ENCODE measurements at places on chromosomes 4 and X.
A peak's percentile ranks its signal among the peaks of the same experiment; 100 is the strongest.

DNA sequence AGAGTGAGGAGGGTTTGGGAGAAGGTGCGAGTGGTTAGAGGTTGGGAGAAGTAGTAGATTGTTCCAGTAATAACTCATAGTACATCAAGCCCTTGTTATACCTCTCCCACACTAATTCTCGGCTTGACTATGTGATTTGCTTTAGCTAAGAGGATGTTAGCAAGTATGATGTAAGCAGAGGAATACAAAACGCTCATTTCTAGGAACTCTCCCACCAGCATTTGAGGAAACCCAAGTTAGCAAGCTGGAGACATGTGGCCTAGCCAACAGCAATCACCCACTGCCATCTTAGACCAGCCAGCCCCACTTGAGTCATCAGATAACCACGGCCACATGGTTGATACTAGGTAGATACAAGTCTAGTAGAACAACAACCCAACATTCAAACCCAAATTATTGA, 14.2 kb downstream of the FTHL17 start:
- no peak for DNase-seq

DNA sequence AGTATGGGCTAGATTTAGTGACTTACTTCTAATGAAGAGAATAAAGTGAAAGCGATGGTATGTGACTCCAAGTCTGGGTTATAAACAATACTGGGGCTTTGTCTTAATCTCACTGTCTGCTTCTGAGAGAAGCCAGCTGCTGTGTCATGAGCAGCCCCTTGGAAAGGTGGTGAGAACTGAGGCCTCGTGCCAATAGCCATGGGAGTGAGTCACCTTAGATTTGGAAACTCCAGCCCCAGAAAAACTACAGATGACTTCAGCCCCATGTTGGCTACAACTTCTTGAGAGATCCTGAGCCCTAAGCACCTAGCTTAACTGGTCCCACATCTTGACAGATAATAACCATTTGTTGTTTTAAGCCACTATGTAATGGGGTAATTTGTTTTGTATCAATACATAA, 77.6 kb downstream of the CWH43 start:
- DNase-seq, result no peak

- DNase-seq, result peak; percentile 75
These were observed 214.0 kb downstream of the CAMK2D start for GRCh38 chr4:113547487-113548042.

DNA sequence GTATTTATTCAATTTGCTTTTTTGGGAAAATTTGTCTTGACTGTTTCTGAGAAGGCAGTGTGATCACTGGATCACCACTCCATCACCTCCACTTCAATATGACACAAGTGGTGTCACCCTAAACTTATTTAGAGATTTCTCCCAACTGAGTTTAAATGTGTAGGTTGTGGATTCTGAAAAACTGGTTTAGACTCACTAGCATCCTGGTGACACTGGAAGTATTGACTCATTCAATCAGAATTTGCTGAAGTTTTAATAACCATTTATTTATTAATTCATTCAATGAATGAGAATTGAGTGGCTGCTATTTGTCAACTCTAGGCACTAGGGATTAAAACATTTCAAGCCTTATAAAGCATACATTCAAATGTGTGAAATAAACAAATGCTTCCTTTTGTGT, 819.1 kb upstream of the EPHA5 start:
- no peak for DNase-seq

GRCh38 chr4:15677507-15677988, 4.1 kb upstream of the FAM200B start:
- DNase-seq, result no peak

DNA sequence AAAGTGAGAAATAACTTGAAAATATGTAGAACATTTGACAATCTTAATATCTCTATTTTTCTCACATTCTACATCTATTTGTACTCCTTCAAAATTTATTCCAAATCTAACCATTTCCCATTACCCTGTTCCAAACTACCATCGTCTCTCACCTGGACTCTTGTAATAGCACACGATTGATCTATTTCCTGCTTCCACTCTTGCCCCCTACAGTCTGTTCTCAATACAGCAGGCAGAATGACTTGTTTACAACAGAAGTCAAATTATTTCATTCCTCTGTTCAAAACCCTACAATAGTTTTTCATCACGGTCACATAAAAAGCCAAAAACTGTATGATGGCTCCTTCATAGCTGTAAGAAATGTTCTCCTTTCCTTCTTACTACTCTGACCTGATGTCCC, 21.1 kb upstream of the LUZP4 start:
- DNase-seq, result no peak

GRCh38 chrX:124268099-124268498, 64.4 kb upstream of the TEX13D start:
- DNase-seq, result no peak

DNA sequence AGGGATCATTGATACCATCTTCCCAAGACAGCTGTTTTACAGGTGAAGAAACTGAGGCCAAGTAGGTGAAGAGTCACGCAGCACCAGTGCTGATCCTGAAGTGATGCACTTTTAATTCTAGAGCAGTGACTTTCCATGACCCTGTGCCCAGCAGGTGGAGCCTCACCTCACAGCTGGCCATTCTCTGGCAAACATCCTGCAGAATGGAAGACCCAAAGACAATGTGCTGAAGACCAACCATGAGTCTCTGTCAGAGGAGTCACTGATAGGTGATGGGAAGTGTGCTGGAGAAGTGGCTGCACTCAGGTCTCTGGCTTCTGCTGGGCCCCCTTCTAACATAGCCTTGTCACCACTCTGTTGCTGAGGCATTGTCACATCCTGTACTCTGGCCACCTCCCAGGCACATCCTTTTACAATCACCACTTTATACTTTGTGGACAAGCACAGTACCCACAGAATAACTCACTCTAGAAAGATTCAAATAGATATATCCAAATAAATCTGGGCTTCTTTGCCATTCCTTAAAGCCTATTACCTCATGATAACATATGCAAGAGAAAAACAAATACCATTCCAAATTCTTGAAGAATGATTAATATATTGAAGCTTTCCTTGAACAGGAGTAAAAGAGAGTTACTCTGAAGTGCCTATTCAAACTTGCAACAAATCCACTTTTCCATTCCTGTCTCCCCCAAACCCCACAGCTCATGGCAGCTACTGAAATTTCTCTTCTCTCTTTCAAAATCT, 64.1 kb upstream of the SCOC start:
- no peak for DNase-seq

DNA sequence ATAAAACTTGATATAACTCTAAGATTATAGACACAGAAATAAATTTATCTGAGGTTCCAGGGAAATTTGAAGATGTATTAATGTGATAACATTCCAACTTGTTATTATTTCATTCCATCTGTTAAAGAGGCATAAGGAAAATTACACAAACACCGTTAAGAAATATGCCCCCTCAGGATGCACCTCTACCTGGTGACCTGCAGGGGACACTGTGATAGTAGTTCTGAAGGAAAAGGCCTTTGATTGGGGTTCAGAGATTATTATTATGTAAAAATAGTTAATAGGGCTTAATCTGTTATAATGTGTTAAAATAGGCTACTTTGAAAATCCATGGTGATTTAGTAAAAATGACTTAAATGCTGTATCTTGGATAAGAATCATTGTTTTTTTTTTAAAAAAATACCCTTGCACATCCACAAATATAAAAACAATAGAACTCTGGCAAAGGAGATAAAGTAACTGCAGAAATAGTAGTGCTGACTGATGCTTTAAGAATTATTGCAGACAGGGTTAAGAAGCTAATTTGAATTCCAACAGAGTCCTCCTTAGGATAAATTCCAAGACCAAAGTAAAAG, 6.1 kb upstream of the ABRAXAS1 start:
- DNase-seq, result no peak

DNA sequence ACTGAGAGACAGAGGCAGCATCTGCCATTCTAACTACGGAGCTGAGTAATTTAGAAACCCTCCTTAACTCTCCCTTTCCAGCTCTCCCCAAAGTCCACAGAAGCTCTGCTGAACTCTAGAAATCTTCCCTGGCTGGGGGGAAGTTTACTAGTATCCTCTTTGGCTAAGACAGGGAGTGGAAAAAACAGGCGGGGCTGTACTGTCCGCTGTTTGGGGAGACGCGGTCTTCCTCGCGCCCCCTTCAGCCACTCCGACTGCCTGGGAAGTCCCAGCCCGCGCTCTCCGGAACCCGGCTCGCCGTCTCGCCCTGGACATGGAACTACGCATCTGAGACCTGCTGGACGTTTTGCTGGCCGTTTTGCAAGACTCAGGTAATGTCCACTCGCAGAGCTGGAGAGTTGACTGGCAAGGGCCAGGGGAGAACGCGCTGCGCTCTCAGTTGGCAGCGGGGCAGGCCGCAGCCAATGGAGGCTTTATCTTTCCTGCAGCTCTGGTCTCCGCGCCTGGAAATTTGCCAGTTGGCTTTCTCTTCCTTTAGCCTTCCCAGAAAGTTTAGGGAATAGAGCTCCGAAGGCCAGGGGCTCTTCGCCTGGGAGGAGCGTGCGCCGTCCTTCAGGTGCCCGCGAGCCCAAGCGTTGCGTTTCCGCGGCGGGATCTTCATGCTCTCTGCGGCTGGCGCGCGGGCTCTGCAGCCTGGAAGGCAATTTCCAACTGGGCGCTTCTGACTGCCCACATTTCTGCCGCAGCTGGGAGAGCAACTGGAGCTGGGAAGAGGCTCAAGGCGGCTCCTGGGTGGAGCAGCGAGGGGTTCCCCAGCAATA, 892 bp downstream of the IL1RAPL2 start:
- no peak for DNase-seq

DNA sequence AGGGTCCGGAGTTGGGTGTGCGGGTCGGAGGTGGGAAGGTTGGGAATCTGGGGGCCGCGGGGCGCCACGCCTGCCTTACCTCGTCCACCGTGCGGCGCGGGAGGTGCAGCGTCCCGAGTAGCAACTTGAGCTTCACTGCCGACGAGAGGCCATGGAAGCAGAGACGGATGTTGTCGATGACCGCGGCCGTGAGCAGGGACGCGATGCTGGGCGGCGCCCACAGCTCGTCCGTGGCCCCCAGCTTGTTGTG, 178 bp downstream of the NELFA start:
- DNase-seq, result no peak

DNA sequence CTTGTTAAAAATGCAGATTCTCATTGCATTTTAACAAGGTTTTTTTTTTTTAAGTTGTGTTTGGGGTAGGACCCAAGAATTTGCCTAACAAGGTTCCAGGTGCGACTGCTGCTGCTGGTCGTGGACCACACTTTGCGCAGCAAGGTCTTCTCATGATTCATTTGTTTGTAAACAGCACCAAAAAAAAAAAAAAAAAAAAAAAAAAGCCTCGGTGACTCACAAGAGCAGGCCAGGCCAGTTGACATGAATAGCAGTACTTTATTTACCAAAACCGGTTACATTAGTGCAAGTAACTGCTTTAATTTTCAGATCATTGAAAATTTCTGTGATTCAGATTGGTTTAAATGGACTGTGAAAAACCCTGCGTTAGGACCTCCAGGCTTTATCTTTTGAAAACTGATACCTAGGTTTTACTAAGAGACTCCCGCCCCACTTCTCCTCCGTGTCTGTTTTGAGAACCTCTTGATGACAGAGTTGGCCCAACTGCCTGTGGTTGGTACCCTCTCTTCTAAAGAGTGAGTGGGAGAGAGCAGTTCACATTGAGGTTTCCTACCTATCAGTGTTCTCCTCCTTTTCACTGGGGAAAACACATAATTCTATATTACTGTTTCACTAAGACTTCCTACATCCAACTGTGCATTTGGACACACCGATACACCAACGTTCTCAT, 86.2 kb downstream of the PHEX start:
- DNase-seq, result no peak

DNA sequence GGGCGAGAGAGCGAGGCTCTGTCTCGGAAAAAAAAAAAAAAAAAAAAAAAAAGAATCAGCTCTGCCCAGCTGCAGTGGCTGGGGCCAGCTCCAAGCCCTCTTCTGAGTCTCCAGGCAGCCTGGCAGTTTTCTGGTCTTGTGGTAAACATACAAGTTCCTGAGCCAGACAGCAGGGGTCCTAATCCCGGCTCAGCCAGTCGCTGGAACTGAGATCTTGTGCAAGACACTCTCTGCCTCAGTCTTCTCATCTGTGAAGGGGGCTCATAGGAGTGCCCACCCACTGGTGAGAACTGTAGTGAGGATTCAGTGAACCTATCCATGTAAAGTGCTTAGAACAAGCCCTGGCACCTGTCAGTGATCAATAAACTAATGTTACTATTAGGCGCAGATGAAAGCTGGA, 41.8 kb downstream of the C4orf50 start:
- DNase-seq, result no peak

DNA sequence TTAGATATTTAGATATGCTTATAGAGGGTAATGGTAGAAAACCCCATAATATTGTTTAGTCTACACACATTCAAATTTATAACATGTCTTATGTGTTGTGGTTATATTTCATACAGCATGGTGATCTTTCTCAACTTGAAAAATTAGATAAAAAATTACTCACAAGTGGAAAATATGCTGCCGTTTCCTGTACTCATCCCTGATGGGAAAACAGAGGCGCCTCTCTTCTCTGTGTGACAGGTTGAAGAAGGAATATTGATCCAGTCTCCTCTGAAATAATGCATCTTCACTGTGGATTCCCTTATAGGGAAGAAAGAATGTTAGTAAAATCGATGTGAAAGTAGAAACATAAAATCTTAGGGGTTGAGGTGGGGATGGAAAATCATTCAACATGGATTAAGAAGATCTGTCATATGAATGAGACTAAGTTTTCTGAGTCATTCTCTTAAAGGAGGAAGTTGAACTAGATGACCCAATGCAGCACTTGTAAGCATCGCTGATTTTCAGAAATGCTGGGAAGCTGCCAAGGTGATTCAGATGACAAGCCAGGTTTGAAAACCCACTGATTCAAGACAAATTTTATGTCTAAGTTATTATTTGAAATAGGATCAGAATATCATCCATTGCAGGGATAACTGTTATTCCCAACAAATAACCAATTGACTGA, 70.7 kb downstream of the ANKRD50 start:
- DNase-seq, result no peak

- no peak for DNase-seq
These were observed 147.0 kb downstream of the HS3ST1 start for GRCh38 chr4:11281720-11282119.

- no peak for DNase-seq
These were observed 210.8 kb downstream of the SLC4A4 start for GRCh38 chr4:71549516-71550160.

GRCh38 chrX:124641737-124642491, 295.6 kb downstream of the SH2D1A start:
- DNase-seq, result no peak

- DNase-seq, result no peak
These were observed 93.5 kb downstream of the GRXCR1 start for GRCh38 chr4:42985976-42986375.
